ENCODE measurements at places on chromosomes 16 and 17. TPM values are rescaled to one million over a fixed set of nuclear protein-coding genes. Genes with fewer than 3 reads are reported as not detected.

GRCh38 chr16:86946396-86946795 lies 368.0 kb downstream of the FOXL1 start:
- H3K4me1 ChIP-seq: peaks cover 36% of the 10 kb centered on the region
- no peak overlapping the region for H3K4me3 ChIP-seq
- no peaks in the 10 kb centered on the region for H3K27me3 ChIP-seq
- DNase-seq: peak; percentile 49
- no peak overlapping the region for H3K27ac ChIP-seq

Gene B9D1
- 10.2 TPM for total RNA-seq

Gene CCDC92B
- total RNA-seq: 0.29 TPM

- no peak for DNase-seq
- no peak overlapping the region for H3K4me3 ChIP-seq
- H3K36me3 ChIP-seq: no peaks in the 10 kb centered on the region
- peaks cover 3% of the 10 kb centered on the region for H3K4me1 ChIP-seq
- peaks cover 3% of the 10 kb centered on the region for H3K27me3 ChIP-seq
Observed at GRCh38 chr17:60159479-60159866, 9.7 kb downstream of the CA4 start.

Data from astrocyte (in vitro differentiated cells and primary cell).